B cell (primary cell): ENCODE measurements at places on chromosomes 7 and 10.

DNA sequence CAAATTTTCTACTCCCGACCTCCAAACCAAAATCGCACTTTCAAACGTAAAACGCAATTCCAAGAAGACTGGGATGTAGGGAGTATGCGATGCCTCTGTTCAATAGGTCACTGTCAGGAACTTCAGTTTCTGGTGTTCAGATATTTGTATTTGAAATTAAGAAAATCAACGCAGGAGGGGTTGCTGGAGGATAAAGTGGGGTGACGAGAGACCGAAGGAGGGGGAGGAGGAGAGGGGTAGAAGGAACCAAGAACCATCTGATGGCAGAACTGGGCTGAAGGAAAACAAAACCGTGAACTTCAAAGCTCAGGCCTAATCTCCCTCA is 293.8 kb upstream of the NFE2L3 start:
- DNase-seq, result no peak
- H3K36me3 ChIP-seq, result no peaks in the 10 kb centered on the region
- peaks cover 95% of the 10 kb centered on the region for H3K27me3 ChIP-seq
- no peak overlapping the region for H3K27ac ChIP-seq
- H3K4me1 ChIP-seq, result peaks cover 24% of the 10 kb centered on the region

GRCh38 chr7:110373416-110373815 is 717.5 kb upstream of the LRRN3 start:
- H3K4me1 ChIP-seq, result no peaks in the 10 kb centered on the region
- no peaks in the 10 kb centered on the region for H3K27me3 ChIP-seq
- no peak overlapping the region for H3K27ac ChIP-seq
- H3K36me3 ChIP-seq, result no peaks in the 10 kb centered on the region

GRCh38 chr7:99923200-99923599 is 3.9 kb upstream of the TRIM4 start:
- H3K27ac ChIP-seq, result no peak overlapping the region
- H3K4me3 ChIP-seq, result no peak overlapping the region
- no peak for DNase-seq
- H3K36me3 ChIP-seq, result no peaks in the 10 kb centered on the region
- peaks cover 5% of the 10 kb centered on the region for H3K27me3 ChIP-seq

DNA sequence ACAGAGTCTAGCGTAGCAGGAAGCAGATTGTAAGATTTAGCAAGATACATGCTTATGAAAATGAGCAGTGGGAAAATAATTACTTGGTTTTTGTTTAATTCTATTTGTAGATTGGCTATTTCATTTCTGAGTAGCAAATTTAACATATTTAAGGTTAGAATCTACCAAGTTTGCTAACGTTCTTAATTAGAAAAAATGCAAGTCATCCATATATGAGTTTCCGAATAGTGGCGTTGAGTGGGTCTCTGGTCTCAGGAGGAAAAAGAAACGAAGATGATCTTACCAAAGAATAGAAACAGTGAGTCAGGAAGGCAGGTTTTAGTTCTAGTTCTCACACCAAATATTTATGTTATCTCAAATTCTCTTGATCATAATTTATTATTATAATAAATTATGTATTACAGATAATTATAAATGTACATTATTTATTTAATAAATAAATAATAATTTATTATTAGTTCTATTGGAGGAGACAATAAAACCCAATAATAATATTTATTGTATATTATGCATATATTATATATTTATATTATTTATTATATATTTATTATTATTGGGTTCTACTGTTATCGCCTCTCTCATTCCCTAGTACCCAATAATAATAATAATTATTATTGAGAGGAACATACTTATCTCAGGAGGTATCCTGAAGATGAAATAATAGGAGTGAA is 194.3 kb upstream of the PITRM1 start:
- no peak for DNase-seq
- no peaks in the 10 kb centered on the region for H3K36me3 ChIP-seq
- no peak overlapping the region for H3K27ac ChIP-seq
- H3K27me3 ChIP-seq, result no peaks in the 10 kb centered on the region
- H3K4me3 ChIP-seq, result no peak overlapping the region

DNA sequence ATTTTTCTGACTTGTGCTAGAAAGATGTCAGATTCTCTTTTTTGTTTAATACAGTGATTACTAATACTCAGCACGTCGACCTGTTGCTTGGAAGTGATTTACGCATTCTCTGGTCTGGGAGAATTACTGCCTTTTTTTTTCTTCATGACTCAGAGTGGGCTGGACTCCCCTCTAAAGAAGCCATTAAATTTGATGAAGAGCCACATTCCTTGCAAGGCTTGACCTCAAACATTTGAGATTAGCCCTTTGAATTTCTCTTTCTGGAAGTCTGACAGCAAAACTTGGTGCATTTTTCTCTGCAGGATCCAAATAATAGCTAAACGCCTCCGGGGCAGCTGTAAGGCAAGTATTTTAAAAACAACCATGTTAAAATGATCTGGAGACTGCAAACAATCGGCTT is 171.6 kb downstream of the GALNT17 start:
- H3K36me3 ChIP-seq, result no peaks in the 10 kb centered on the region
- no peaks in the 10 kb centered on the region for H3K27me3 ChIP-seq
- no peak overlapping the region for H3K4me3 ChIP-seq
- H3K27ac ChIP-seq, result no peak overlapping the region
- no peak for DNase-seq

GRCh38 chr7:157263156-157263555 is 73.6 kb upstream of the DNAJB6 start:
- H3K36me3 ChIP-seq, result peaks cover 7% of the 10 kb centered on the region
- H3K27me3 ChIP-seq, result no peaks in the 10 kb centered on the region
- H3K27ac ChIP-seq, result no peak overlapping the region
- no peaks in the 10 kb centered on the region for H3K4me1 ChIP-seq
- H3K4me3 ChIP-seq, result no peak overlapping the region
